ENCODE measurements at places on chromosomes 1 and 21. TPM values are rescaled to one million over a fixed set of nuclear protein-coding genes. Genes with fewer than 3 reads are reported as not detected.

- DNase-seq, result no peak
These were observed 200.9 kb upstream of the IVNS1ABP start for GRCh38 chr1:185517808-185518419.

Gene CASQ2
- total RNA-seq, result not detected

GRCh38 chr1:172774561-172774960 is 115.7 kb downstream of the FASLG start:
- no peak for DNase-seq

- peak; percentile 65 for DNase-seq
These were observed 10.8 kb downstream of the INAVA start for GRCh38 chr1:200905411-200906052.

Gene PGLYRP4
- total RNA-seq, result not detected

DNA sequence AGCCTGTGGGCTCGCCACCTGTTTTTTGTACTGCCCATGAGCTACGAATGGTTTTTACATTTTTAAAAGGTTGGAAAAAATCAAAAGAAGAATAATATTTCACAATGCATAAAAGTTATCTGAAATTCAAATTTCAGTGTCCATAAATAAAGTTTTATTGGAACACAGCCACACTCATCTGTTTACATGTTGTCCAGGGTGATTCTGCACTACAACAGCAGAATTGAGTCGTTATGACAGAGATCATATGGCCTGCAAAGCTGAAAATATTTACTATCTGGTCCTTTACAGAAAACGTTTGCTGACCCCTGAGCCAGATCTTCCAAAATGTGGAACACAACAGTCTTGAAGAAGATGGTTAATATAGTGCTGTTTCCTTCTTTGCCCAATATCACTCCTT is 89.4 kb downstream of the TM2D1 start:
- no peak for DNase-seq

- no peak for DNase-seq
These were observed 349.0 kb downstream of the SIPA1L2 start for GRCh38 chr1:232280910-232281309.

Gene NEXN
- 4.2 TPM for total RNA-seq
